ENCODE measurements at places on chromosomes 16 and 17.

DNA sequence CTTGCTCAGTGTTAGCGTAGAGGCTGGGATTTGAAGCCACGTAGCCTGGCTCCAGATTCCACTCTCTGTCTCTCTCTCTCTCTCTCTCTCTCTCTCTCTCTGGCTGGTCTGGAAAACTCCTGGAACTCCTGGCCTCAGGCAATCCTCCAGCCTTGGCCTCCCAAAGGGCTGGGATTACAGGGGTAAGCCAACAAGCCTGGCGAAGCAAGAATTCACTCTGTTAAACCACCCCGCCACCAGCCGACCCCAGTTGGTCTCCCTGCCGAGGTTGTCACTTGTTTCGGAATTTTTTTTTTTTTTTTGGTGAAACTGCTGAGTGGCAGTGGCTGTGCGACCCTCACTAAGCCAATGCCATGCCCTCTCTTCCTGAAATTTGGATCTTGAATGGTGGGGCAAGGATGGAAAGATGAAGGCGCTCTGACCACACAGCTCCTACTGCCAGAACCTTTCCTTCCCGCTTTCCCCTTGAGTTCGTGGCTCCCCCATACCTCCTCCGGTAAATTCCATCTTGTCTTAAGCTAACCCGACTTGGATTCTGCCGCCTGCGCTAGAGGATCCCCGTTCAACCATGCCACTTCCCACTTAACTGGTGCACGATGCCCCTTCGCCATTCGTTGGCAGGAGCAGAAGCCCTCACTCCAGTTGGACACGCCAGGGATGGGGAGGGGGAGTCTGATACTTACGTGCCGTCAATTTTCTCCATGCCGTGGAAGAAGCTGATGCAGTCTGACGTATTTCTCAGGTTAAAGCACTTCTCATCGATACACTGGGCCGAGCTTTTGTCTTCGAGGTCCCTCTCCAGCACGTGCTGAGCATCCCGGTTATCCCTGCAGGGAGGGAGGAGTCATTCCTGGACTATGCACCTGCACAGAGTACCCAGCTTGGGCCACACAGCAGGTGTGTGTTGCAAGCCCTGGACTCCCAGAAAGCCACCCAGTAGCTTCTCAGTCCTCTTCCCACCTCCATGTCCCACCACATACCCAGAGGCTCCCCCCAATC is 13.1 kb downstream of the TEKT5 start:
- DNase-seq = no peak

DNA sequence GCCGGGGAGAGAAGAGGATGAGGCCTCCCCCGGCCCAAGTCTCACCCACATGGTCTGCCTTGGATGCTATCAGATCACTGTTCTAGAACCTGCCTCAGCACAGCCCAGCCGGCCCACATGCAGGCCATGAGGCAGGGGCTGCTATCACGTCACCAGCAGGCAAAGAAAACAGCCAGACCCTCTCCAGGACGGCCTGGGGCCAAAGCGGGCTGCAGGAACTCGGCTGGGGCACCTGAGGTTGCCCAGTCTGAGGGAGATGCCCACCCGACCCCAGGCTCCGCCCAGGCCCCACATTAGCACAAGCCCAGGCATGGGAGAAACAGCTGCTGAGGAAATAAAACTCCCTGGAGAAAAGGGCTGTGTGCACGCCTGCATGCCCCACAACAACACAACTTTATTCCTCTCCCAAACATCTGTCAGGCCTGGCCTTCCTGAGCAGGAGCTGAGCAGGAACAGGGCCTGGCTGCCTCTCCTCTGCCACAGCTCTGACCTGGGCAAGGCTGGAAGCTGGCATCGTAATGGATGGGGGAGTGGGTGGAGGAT is 6.7 kb upstream of the SMIM5 start:
- DNase-seq = no peak

- no peak for DNase-seq
These were observed 25.8 kb upstream of the ABCC3 start for GRCh38 chr17:50608700-50609379.

DNA sequence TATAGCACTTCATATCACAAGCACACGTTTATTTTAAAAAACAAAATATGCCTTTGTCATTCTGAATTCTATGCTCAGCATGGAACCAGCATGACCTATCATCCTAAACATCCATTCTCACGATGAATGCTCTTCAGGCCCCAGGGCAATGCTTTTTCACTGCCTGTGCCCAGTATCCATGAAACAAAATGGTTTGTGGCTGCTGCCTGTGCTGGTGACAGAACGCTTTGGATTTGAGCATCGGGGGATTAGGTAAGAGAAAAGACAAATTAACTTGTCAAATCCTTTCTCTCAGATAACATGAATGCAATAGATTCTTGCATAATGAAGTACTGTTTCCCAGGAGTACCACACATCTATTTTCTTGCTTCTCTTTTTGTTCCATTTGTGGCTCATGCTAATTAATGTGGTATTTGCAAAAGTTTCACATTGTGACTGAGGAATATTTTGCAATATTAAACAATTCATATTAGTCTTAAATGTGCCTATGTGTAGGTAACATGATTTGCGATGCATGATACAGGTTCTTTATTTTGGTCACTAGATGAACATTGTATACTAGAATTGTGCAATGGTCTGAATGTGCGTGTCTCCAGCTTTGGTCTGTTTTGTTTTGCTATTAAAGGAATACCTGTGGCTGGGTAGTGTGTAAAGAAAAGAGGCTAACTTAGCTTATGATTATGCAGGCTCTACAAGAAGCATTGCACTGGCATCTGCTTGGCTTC is 25.8 kb upstream of the SRSF1 start:
- no peak for DNase-seq

GRCh38 chr17:38891441-38891840 is 21.6 kb downstream of the LASP1 start:
- no peak for DNase-seq

- DNase-seq = no peak
These were observed 76.4 kb downstream of the ANKRD11 start for GRCh38 chr16:89413811-89414585.
